ENCODE measurements at places on chromosomes 3 and 15.

DNA sequence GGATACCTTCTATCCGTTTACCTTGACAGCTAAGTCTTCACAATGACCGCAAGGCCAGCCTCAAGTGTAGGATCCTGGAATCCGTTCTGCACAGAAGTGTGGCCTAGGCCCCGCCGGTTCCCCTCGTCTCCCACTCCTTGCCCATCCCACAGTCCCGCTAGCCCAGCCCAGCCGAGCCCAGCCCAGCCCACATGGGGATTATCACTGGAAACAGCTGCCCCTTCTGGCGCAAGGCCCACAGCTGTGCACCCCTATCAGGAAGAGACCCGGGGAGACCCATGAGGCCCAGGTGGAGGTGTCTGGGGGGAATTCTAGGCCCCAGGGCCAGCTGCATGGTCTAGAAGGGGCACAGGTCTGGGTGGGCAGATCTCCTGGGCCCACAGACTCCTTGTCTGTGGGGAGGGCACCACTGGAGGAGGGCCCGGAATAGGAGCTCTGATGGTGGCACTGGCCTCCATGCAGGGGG, 27.9 kb upstream of the KLF13 start:
- peak; percentile 16 for DNase-seq

DNA sequence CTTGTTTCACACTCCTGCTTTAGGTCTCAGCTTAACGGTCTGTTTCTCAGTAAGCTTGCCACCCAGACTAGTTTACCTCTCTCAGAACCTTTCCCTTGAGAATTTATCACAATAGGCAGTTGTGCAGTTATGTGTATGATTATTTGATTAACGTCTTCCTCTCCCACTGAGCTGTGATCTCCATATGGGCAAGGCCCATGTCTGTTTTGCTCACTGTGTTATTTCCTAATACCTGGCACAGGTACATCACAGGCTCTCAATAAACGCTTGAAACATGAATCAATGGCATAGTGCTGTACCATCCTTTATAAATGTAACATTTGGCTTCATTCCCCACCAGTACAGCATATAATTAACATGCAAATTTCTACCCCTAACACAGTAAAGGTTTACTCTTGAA, 29.1 kb upstream of the RARRES1 start:
- DNase-seq: peak; percentile 27

- DNase-seq: peak; percentile 15
These were observed 75.1 kb downstream of the NR1D2 start for GRCh38 chr3:24020036-24020691.

DNA sequence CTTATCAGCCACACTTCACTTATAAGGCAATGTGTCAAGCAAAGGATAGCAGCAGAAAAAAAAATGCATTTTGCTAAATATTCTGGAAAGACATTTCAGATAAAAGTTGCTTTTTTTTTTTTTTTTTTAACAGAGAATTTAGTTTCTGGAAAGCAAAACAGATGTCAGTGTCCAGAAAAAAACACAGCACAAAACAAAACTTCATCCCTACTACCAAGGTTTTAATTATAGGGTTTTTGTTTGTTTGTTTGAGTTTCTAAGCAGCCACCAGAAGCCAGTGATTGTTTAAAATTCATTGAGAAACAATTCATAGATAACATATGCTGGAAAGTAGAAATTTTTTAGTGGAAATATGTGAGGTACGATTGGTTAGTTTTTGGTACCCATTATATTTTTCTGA, 1202.7 kb downstream of the OTOL1 start:
- DNase-seq: no peak

GRCh38 chr3:175187586-175187985, 328.5 kb downstream of the NAALADL2 start:
- no peak for DNase-seq

DNA sequence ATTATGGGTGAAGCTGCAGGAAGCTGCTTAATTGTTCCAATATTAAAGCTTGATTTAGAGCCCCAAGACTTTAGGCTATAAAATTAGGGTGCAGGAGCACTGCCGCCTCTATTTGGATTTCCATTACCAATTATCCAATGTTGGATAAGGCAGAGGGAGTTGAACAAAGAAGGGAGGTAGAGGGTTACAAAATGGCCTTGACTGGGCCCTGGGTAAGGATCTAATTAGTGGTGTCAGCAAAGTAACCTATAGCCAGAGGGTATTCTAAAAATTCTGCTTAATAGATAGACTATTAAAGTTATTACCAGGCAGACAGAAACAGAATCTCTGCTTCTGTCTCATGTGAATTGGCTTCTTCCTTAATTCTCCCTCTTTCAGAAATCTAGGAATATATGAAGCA, 50.3 kb upstream of the DPPA4 start:
- no peak for DNase-seq

- peak; percentile 34 for DNase-seq
These were observed 9.6 kb upstream of the RASA2 start for GRCh38 chr3:141477224-141477623.

DNA sequence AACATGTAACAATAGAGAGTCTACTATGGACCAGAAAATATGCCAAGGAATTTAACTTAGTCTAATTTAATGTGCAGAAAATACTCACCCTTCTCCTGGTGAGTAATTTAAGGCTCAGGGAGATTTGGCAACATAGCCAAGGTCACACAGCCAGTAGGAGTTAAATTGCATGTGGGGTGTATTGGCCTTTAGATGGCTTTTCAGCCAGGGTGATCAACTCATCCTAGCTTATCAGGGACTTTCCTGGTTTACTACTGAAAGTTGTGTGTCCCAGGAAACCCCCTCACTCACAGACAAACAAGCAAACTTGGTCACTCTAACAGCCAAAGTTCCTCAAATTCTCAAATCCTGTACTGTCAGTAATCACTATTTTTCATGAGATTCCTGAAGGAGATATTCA, 2.6 kb upstream of the SLC9A9 start:
- no peak for DNase-seq

GRCh38 chr3:71066849-71067261, 516.7 kb downstream of the FOXP1 start:
- DNase-seq: no peak

DNA sequence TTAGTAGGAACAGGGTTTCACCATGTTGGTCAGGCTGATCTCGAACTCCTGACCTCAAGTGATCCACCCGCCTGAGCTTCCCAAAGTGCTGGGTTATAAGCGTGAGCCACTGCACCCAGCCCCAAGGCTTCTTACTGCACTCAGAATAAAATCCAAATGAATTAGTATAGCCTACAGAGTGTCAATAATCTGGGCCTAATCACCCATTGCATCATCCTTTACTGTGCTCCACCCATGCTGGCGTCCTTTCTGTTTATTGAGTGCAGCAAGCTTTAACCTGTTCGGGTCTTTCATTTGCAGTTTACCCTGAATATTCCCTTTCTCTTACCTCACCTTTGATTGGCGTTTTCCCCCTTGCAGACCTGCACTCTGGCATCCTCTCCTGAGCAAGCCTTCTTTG, 77.7 kb downstream of the CEP63 start:
- no peak for DNase-seq

DNA sequence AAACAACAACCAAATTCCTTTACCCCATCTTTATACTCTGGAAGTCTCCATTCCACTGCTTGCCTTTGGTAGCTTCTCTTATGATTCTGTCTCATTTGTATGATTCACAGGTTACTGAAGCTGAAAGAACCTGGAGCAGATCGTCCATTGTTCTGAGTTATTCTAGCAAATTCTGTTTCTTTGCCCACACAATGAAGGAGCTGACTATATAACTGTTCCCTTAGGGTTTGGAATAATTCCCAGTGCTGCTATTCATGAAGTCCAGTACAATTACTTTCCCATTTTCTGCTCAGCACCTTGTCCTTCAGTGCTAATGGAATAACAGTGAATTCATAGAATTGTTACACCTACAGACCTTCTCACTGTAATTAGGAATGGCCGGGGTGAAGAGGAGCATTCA, 167.8 kb downstream of the CHST2 start:
- DNase-seq: no peak

- DNase-seq: no peak
These were observed 264.7 kb upstream of the ROPN1 start for GRCh38 chr3:124256599-124256998.

DNA sequence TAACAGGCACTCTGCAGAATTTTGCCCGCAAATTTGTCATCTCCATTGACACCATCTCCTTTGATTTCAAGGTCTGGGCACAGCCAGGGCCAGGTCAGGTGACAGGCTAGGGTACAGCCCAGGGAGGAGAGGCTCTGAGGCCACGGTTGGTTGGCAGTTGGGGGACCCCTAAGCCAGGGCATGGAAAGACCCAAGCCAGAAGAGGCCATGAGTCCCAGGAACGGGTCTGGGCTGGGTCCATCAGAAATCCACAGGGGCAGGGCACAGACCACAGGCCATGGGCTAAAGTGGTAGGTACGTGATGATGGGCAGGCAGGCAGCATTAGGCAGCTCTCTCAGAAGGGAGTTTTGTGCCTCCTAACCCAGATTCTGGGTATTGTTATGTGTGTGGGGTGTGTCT, 45.8 kb downstream of the SEMA3G start:
- no peak for DNase-seq

GRCh38 chr3:175163686-175164085, 304.6 kb downstream of the NAALADL2 start:
- peak; percentile 58 for DNase-seq

- peak; percentile 9 for DNase-seq
These were observed 609 bp upstream of the TBC1D23 start for GRCh38 chr3:100260081-100260684.

DNA sequence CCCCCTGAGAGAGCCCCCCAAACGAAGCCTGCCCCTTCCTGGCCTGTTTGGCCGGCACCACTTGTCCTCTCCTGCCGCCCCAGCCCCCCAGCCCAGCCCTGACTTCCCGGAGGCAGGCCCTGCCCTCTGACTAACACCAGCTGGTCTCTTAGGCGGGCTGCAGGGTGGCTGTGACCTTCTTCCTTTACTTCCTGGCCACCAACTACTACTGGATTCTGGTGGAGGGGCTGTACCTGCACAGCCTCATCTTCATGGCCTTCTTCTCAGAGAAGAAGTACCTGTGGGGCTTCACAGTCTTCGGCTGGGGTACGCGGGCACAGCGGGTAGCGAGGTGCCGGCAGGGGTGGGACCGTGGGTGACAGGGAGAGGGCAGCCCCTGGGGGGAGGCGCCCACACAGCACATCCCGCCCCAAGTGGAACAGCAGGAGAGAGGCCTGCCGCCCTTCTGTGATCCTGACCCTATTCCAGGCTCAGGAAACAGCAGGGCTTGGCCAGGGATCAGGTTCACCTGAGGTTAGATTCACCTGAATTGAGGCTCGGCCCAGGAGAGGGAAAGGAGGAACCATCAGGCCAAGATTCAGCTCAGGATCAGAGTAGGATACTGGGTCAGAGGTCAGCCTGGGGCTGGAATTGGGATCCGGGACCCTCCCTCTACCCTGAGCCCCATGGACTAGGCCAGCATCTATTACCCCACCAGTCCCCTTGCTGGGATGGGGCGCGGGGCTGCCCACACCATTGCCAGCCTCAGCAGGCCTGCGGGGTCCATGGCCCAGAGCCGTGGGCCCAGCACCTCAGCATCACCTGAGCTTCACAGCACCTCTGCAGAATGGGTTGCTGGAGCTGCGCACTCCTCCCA, 21.9 kb downstream of the PTH1R start:
- DNase-seq: no peak

DNA sequence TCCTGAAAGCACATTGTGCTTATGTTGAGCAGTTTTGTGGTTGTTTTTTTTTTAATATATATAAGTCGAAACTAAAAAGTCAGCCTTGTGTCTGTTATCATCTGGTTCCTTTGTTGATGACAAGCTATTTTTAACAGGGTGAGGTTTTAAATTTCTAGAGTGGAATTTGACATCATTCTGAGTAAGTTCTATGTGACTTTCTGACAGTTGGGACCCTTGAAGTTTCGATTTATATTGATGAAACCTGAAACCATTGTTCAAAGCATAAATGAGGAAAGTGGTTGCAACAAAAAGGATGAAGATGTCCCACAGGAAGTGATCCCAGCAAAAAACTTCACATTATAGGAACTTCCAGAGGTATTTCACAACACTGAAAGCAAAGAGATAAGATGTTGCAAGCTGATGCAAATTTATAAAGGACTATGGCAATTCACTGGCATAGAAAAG, 94.0 kb downstream of the CYP19A1 start:
- no peak for DNase-seq

DNA sequence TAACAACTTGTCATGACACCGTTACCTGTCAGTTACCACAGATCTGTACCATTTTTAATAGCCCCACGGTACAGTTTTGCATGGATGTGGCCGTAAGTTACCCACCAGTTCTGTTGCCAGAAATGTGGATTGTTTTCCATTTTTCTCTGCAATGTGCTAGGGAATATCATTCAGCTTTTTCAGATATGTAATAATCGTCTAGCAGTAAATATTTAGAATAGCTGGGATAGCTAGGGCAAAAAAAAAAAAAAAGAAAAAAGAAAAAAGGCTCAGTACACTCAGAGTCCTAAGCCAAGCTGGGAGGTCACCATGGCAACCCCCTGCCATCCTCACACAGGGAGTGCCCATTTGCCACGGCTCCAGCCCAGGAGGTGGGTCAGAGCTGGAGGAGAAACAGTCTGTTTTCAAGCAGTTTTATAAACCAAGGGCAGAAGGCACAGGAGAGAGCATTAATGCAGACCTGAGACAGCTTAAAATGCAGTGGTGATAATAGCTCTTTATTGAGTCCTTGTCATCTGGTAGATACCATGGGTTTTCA, 25.2 kb downstream of the PAQR5 start:
- no peak for DNase-seq

DNA sequence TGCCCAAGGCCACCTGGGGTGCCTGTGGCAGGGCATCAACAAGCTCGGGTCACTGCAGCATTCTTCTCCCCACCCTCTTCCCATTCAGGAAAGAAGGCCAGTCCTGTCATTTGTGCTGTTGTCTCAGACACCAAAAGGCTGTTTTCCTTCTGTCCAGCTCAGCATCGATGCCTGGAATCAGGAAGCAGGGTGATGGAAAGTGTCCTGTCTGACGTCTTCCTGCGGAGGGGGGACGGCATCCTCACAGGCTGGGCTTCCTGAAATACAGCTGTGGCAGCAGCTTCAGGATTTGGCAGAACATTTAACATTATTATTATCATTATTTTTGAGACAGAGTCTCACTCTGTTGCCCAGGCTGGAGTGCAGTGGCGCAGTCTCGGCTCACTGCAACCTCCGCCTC, 33.0 kb upstream of the ANKDD1A start:
- no peak for DNase-seq

- no peak for DNase-seq
These were observed 51.7 kb downstream of the CNTN3 start for GRCh38 chr3:74562558-74563269.

- peak; percentile 58 for DNase-seq
These were observed 81.3 kb downstream of the MTHFS start for GRCh38 chr15:79815468-79815867.

DNA sequence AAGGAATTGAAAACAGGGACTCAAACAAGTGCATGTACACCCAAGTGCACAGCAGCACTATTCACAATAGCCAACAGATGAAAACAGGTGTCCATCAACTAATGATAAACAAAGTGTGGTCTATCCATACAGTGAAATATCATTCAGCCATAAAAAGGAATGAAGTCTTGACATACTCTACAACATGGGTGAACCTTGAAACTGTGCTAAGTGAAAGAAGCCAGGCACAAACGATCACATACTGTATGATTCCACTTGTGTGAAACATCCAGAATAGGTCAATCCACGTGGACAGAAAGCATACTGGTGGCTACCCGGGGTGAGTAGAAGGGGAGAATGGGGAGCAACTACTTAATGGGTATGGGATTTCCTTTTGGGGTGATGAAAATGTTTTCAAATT, 29.6 kb upstream of the PLXND1 start:
- no peak for DNase-seq

GRCh38 chr15:88702983-88703382, 64.2 kb downstream of the ISG20 start:
- DNase-seq: no peak

- DNase-seq: no peak
These were observed 262.2 kb downstream of the CHL1 start for GRCh38 chr3:458653-459310.
